Sigmoid colon (tissue), 7 donors: ENCODE measurements at places on chromosomes 3 and 15. TPM values are rescaled to one million over a fixed set of nuclear protein-coding genes. Genes with fewer than 3 reads are reported as not detected.

Gene ITIH1
- total RNA-seq: not detected

Gene OR5H6
- not detected for total RNA-seq

Gene ERICH6
- not detected for total RNA-seq

Gene ARNT2
- total RNA-seq: 6.8 TPM

Gene TUSC7
- not detected for total RNA-seq

DNA sequence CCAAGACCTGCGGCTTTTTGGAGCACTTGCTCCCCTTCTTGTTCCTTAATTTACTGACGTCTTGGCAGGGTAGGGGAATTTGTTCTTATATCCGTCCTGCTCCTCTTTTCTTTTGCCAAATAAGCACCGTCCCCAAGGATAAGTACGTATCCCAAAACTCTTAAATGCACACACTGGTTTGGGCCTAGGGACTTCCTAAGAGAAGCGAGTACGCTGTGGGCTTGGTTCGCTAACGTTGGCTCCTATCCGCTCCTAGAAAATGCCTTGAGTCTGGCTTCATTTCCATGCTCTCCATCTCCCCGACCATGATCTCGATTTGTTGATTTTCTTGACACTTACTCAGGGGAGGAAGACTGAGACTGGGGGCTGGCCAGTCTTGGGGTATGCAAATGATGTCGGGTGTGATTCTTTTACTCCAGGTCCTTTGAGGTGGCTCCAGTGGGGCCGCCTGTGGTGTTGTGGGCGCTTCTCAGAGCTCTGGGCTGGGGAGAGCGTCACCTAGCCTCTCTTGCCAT is 1.3 kb downstream of the MYRIP start:
- no peak for DNase-seq

GRCh38 chr3:128867200-128868125 is 12.0 kb upstream of the ACAD9 start:
- no peak for DNase-seq

- no peak for DNase-seq
These were observed 933.9 kb downstream of the NSUN3 start for GRCh38 chr3:94996743-94997142.

DNA sequence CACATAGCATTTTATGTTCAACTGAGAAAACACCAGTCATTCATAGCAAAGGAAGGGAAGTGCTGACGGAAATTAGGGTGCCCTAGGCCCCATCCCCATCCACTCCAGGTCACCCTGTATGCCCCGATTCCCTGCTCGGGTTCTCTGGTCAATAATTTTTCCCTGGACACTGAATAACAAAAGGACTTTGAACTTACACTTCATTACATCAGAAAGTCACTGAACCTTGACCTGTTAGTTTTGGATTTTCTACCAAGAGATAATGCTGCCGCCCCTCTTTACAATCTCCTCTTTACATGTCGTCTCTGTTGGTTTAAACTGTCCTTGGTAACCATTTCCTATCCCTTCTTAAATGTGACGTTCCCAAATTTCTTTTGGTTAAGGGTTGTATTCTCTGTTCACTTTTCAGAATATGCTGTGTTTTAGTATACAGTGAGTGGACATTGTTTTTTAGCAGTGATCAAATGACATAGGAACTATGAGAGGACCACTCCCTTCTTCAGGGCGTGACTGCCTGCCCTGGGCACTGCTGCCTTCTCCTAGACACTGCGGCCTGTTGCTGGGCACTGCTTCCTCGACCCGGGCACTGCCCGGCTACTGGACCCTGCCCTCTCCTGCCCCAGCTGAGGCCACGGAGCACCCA is 13.6 kb upstream of the AHSG start:
- no peak for DNase-seq

DNA sequence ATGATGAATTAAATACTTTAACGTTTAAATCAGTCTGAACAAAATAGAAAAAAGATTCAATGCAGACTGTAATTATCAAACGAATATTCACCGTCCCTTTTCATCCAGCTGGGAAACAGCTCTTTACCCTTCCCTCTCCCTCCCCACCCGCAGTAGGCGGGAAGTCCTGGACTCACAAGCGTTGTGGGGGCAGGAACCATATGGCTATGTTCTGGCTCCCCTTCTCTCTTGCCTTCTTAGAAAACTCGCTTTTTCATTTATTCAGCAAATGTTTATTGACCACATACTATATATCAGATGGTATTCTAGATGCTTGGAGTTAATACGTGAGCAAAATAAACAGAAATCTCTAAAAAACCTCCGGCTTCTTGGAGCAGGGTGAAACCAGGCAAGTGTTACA is 715 bp upstream of the SCAPER start:
- no peak for DNase-seq

DNA sequence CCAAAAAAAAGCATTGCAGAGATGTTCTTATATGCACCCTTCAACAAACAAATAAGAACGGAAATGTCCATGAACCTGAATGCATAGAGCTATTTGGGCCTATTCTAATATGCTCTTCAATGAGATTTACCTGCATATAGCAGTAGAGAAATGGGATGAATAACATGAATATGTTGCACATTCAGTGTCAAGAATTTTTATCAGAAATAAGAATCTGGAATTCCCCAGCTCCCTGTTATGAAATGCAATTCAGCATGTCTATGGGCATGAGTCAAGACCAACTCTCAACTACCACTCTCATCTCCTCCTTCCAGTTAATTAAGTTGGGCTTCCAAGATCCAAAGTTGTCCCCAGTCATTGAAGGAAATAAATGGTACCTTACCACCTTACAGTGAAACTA is 133.7 kb upstream of the ALCAM start:
- no peak for DNase-seq
